ENCODE measurements at places on chromosomes 7 and 10. TPM values are rescaled to one million over a fixed set of nuclear protein-coding genes. Genes with fewer than 3 reads are reported as not detected.
A peak's percentile ranks its signal among the peaks of the same experiment; 100 is the strongest.

Gene PTF1A
- not detected for total RNA-seq

Gene XPNPEP1
- total RNA-seq = 97.5 TPM

Gene TMEM225B
- total RNA-seq = 4.4 TPM

Gene HOXA13
- not detected for total RNA-seq

Gene CUBN
- 0.41 TPM for total RNA-seq

Gene GDF2
- total RNA-seq = not detected

Gene TBXAS1
- total RNA-seq = 17.8 TPM

Gene CTAGE15
- 0.56 TPM for total RNA-seq

Gene HSPA12A
- 1.1 TPM for total RNA-seq

Gene PDE1C
- total RNA-seq = not detected

Gene HGF
- total RNA-seq = not detected

Gene SLC18A3
- not detected for total RNA-seq

Gene STOX1
- 0.21 TPM for total RNA-seq

Gene GPR26
- total RNA-seq = not detected

Gene KCP
- 0.09 TPM for total RNA-seq

Gene GALNT17
- total RNA-seq = not detected

- no peak for ATAC-seq
Measured at GRCh38 chr7:80891259-80891544, 27.6 kb downstream of the SEMA3C start.

DNA sequence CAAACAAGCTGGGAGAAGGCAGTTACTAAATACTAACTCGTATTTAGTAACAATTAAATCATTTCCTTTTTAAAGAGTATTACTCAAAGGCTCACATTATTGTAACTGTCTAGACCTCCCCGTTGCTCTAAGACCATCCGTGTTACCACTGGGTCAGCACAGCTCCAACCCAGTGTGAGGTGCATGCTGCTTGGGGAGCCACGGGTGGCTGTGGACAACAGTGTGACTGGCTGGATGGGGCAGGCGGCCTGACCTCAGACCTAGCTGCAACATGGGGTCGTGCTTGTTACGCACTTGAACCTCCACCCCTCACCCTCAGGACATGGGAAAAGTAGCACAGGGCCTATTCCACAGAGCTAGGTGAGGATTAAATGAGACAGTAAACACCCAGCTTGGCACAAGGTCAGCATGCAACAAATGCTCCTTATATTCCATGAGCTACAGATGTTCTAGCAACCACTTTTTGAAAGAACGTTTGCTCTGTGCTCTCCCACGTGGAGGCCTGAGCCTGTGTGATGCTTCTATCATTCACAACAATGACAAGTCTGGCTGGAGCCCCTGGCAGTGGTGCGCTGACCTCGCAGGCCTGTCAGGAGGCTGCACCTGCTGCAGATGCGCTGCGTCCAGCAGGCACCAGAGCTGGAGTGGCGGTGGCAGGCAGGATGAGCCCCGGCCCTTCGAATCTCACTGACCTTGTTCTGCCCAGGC, 135.7 kb downstream of the PKD1L1 start:
- no peak for ATAC-seq

DNA sequence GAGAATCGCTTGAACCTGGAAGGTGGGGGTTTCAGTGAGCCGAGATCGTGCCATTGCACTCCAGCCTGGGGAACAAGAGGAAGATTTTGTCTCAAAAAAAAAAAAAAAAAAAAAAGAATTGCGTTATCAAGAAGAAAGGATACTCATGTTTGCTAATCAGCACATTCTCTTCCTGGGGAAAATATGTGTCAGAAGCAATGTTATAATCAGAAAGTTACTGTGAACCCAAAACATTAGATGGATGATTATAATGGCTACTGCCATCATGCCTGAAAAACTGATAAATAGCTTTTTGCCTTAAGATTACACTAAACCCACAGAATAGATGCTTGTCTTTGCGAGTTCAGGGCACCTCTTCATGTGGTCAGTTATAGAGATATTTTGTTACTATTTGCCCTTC, 24.3 kb upstream of the GNAI1 start:
- no peak for ATAC-seq

DNA sequence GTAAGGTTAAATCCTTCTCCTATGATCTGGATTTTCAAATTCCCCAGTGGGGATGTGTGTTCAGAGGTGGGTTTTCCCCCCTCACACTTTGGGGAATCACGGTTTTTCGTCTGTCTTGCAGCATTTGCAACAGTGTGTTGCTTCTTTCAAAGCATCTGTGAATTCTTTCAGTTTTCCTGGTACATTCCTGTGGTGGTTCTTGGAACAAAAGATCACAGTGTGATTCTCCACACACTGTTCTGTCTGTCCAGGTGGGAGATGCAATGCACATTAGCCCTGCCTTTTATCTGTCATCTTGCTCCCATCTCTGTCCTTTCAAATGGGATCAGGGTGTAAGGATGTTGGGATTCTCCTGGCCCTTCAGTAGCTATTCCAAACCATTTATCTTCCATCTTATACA, 11.8 kb downstream of the AGK start:
- no peak for ATAC-seq

DNA sequence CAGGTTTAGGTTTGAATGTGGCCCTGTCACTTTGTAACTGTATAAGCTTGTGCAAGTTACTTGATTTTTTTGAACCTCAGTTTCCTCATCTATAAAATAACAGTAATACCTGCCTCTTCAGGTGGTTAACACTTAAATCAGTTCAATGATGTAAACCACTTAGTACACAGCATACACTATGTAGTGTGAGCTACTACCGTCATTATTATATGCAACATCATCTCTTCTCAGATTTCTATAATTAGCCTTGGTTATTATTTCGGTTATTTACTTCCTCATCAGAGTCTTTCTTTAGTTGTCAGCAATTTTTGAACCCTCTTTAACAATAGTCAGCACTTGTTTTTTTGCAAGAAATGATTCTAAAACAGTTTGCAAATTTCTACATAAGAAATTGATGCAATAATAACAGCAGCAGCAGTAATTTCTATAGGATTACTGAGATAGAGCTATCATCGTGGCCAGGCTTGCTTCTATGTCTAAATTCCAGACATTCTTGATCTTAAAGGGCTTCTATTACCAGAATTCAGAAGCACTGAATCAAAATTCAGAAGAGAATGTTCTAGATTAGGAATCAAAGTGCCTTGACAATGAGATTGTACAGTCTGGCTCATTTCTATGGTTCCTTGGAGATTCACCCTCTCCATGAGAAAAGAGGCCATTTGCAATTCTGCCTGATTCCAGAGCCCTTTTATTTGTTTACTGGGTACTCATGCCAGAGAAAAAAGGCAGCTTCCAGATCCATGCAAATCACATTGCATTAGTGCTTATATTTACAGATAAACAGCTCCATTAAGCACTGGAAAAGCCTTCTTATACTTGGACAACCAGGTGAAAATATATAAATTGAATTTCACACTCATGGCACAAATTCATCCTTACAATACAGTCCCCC, 25.0 kb upstream of the WDR11 start:
- ATAC-seq = no peak

GRCh38 chr10:19577807-19578206, 238.4 kb upstream of the PLXDC2 start:
- ATAC-seq = no peak

GRCh38 chr10:7133278-7133677, 277.6 kb downstream of the SFMBT2 start:
- no peak for ATAC-seq

GRCh38 chr7:17903337-17903736, 37.0 kb downstream of the SNX13 start:
- peak; percentile 58 for ATAC-seq

- ATAC-seq = no peak
Measured at GRCh38 chr7:101681170-101682007, 52.3 kb upstream of the MYL10 start.

DNA sequence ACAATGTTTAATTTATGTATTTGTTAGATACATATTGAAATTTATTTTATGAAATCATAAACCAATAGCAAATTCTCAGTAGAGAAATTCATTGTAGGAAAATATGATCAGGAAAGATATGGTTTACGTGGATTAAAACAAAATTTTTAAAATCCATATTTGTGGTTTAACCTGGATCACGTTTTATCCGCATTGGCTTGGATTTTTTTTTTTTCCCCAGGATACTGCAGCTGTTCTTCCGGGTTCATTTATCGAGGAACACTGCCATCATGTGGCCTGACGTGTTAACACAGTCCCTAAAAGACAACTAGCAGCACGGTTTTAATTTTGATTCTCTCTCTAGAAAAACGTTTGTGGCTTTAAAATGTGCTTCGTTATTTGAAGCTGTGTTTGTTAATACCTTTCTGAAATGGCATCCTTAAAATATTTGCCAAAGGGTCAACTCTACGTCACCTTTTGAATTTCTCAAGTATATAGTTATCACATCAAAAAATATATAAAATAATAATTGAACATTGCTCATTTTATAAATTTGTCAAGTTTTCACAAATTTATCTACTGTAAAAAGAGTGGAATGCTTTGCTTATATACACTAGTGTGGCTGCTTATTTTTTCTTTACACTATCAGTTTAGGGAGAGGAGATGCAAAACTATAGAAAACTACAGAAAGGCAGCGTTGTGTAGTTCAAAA, 8.7 kb upstream of the ASB4 start:
- ATAC-seq = no peak

GRCh38 chr10:32627183-32627582, 181.2 kb downstream of the CCDC7 start:
- ATAC-seq = no peak

- ATAC-seq = no peak
Measured at GRCh38 chr7:16652888-16653287, 6.9 kb downstream of the BZW2 start.

GRCh38 chr10:82149674-82150073, 274.7 kb downstream of the NRG3 start:
- ATAC-seq = no peak

DNA sequence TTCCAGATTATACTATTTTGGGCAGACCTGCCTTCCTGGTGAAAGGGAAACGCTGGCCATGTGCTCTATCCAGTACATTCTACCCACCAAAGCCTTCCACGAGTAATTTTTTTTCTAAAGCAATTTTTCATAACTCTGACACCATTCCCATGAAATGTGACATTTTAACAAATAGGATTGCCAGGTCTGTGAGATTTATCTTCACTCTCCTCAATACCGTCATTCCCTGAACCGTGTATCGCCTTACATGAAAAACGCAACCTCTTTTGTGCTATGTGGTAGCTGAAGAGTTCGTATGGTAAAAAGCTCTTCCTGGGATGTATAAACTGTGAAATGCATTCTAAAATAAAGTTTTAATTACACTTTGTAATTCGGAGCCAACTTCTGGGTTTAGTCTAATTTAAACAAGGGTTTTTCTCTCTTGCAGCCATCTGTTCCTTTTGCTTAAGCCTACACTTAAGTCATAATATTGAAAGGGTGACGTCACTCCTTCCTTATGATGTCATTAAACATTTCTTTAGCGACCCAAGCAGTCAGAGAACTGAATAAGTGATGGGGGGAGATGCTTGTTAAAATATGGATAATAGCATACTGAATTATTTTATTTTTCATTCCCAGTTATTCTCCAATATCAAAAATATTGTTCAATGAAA, 27.7 kb downstream of the C1QL3 start:
- no peak for ATAC-seq

DNA sequence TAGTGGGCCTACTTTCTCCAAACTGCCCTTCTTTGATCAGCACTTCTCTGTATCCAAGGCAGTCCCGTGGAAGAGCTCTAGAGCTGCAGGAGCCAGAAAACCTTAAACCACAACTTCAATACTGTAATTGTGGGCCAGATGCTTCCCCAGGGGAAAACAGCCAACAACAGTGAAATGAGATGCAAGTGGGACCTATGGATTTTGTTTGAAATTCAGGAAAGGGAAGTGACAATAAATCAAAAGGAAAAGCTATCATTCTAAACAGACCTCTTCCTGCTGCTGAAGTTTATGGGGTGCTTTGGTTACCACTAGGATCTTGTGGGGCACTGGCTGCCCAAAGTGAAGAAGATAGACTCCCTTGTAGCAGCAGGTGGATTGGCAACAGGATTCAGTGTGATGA, 1031.7 kb downstream of the LRMDA start:
- ATAC-seq = no peak

GRCh38 chr7:93476491-93477344, 97.8 kb downstream of the CALCR start:
- no peak for ATAC-seq

- no peak for ATAC-seq
Measured at GRCh38 chr7:113370910-113371309, 252.6 kb upstream of the SMIM30 start.

DNA sequence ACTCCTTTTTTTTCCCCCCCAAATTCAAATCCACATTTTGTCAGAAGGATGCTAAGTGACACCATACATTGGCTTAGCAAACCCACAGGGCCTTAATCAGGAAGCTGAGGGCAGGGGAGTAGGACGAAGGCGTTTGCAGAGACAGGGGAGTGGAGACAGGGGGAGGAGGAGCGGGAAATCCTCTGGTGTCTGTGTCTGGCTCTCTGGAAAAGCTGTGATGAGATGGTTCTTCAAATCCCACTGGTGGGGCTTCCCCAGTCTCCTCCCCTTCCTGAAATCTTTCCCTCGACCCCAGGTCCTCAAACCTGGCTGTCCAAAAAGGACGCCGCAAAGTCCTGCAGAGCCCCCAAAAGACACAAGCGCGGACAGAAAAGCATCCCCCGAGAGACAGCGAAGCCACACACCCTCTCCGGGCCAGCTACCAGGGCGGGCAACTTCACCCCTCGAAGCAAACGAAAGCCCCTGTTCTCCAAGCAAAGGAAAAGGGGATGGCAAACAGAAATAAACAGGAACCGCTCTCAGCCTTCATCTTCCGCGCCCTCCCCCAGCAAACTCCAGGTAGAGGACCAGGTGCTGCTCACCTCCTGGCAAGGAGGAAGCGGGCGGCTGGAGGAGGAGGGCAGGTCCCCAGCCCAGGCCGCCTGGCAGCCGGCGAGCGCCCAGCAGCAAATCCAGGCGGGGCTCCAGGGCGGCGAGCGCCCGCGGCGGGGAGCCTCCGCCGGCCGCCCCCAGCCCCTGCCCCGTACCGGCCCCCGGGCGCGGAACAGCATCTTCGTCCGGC, 520 bp downstream of the ELAPOR2 start:
- ATAC-seq = peak; percentile 67

DNA sequence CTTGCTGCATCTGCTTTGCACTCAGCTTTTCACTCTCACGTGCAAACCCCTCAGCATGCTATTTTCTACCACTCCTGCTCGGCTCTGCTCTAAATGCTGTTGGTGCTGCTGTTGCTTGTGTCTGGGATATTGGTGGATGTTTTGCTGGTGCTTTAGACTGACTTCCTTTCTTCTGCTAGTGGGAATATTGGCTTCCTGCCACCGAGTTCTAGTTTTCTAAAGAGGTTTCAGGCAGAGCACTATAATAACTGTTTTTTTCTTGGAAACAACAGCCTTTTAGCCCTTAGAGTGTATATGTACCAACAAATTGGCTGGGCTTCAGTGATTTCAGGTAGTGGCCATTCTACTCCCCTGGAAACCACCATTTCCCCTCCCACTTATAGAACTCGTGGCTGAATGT, 27.8 kb downstream of the TMEM236 start:
- ATAC-seq = no peak

GRCh38 chr10:34524369-34525091, 290.6 kb downstream of the PARD3 start:
- no peak for ATAC-seq

- ATAC-seq = no peak
Measured at GRCh38 chr10:14077430-14077829, 253.3 kb downstream of the FRMD4A start.

GRCh38 chr7:127755521-127755920, 103.5 kb downstream of the SND1 start:
- ATAC-seq = no peak

- no peak for ATAC-seq
Measured at GRCh38 chr7:27652518-27652917, 10.2 kb downstream of the HIBADH start.
